ENCODE measurements at places on chromosomes 5 and 9.

GRCh38 chr5:9892696-9893095, 262.5 kb upstream of the TAS2R1 start:
- DNase-seq: no peak

GRCh38 chr9:20200991-20201431, 412.2 kb upstream of the SLC24A2 start:
- no peak for DNase-seq

- DNase-seq: no peak
Observed at GRCh38 chr5:99543841-99544240, 615.0 kb upstream of the CHD1 start.

DNA sequence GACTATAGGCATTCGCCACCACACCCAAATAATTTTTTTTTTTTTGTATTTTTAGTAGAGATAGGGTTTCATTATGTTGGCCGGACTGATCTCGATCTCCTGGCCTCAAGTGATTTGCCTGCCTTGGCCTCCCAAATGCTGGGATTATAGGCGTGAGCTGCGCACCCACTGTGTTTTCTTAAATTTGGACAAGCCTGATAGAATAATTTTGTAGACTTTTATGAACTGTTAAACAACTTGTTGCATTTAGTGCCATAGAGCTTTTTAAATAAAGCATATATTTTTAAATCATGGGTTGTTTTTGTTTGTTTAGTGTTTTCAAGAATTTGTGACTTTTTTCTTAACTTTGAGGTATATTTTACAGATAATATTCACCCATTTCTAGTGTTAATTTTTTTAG, 4.8 kb downstream of the PHAX start:
- DNase-seq: no peak

DNA sequence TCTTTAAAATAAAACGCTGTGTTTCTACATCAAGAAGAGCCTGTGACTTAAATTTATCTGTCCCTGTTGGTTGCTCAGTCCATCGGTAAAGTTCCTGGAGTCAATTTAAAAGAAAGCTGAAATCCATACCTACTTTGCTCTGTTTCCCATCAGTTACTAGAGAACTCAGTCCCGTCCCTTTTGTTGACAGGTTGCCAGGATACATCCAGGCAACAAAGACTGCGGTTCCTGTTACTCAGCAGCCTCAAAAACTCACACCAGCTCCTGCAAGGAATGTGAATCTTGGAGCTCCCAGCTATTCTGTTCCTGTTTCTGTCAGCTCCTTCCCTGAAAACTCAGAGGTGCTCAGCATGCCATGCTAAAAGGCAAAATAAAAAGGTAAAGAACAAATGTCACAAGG, at the start of gene ZNF474:
Gene ZNF474, plus strand, starts transcription at position 241 of the 400 bp plus-strand sequence. CDS start 22,445 bp downstream, outside the sequence.
- no peak for DNase-seq

GRCh38 chr5:128596071-128596470, 58.0 kb upstream of the FBN2 start:
- DNase-seq: no peak

GRCh38 chr9:121906074-121906870, 186.8 kb downstream of the TTLL11 start:
- no peak for DNase-seq

- no peak for DNase-seq
Observed at GRCh38 chr9:105835721-105836120, 141.4 kb downstream of the TMEM38B start.

DNA sequence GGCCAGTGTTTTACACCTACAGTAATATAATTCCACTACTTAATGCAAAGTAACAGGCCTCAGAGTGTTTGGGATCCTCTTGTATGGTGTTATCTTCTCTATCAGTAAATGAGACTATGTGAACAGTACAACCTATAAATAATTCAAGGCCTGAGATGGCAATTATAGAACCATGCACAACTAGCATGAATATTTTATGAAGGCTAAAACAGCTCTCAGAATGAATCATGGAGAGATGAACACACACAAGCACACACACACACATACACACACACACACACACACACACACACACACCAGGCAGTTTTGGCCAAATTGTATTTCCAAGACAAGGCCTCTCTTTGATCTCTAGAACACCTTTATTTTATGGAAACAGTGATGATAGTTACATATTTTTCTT, 224.9 kb downstream of the EBF1 start:
- DNase-seq: no peak

DNA sequence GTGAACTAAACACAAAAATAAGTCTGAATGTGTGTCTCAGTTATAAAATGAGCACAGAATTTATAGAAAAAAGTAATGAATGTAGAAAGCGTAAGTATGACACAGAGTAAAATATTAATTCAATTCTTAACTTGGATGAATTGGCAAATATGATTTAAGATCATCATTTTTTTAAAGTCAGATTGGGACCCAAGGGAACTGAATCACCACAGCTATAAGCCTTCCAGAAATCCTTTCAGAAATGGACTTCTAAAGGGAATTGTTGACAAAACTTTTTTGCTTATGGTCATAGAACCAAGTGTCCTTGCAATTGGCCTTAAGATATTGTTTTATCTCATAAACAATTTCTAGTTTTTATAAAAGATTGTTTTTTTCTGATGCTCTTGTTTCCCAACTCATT, 495.1 kb upstream of the DAB2 start:
- no peak for DNase-seq
